ENCODE measurements at places on chromosomes 6 and 20.

DNA sequence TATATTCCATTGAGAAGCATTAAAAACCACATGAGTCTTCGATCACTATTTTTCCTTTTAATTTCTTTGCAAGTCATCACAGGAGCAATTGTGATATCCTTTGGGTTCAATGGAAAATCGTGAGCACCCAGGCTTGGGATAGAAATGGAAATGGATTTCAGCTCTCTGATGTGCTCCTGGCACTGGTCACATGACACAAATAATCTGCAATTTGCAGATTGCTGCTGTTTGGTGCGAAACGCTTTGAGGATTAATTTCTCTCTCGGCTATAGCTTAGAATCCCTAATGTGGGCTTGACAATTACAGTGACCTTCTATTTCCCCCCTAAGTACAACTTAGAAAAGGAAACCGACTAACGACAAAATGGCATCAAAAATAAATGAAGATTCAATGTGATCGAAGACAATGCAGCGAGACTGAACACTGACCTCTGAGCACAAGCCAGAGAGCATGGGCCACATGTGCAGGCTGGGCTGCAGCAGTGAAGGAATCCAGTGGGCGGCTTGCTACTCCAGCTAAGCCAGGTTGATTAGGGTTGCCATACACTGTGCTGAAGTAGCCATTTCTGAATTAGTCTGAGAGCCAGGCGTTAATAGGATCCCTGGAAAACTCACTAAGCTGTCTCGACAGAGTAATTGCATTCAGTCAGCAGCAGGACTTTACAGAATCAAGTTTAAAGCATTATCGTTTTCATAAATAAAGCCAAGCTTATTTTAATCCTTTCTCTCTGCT, 301.8 kb upstream of the AGPAT4 start:
- no peak for DNase-seq

- no peak for DNase-seq
These were observed 88.9 kb downstream of the HIVEP2 start for GRCh38 chr6:142855893-142856623.

DNA sequence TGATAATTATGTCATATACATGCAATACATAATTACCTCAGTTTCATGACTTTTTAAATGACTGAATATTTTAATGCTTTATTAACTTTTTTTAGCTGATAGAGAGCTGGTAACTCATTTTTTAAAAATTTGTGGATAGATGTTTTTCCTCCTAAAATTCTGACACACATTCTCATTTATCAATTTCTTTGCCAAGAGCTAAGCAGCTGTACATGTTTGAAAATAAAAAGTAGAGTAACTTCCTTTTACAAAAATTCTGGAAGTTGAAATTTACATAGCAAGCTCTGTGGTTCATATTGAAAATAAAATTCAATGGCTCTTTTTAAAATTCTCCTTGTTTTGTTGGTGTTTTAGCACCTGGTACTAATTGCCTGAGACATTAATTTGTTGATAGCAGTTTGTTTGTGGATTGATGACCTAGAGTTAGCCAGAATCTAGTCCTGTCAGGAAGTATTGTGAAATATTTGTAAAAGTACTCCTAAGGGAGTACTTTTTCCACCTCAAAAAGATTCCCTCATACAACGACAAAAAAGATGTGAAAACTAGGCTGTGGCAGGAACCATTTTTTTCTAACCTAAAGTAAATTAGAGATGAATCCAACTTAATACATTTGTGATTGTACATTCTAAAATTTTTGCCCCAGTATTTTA, 621.8 kb downstream of the BCKDHB start:
- no peak for DNase-seq

DNA sequence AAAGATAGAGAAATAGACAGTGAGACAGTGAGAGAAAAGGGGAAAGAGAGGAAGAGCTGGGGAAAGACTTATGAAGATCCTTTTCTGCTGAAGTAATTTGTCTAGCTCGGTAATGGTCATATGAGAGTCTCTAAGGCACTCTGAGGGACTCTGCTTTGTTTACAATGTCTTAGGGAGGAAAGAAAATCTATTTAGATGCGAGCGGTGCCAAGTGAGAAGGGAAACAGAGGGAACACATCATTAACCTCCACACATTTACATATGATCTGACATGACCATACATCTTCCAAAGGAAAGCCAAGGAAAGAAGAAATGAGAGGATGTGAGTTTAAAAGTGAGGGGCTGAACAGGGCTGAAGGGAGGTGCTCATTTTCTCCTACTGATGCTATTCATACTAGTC, 862.3 kb upstream of the CITED2 start:
- no peak for DNase-seq

DNA sequence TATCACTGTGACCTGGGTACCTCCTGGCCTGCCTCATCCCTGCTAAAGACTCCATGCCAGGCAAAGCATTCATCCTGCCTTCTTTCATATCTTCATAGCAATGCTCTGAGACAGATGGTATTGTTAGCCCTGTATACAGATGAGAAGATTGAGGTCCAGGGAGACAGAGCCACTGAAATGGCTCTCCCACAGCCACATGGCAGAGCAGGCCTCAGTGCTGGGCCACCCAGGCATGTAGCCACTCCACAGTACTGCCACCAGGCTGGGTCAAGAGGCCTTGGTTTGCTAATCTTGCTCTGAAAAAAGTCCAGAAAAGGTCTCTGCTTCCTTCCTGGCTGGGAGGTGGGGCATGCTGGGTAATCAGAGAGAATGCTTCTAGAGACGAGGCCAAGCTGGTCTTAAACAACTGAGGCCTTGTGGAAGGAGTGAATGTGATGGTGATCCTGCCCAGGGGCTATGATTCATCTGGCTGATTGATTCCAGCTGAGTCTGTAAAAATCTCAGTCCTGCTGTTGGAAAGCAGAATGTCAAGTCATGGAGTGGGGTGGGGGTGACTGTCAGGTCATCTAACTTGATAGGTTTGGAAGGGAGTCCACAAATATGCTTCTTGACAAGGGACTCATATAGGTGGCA, 29.8 kb downstream of the HM13 start:
- no peak for DNase-seq

- no peak for DNase-seq
These were observed 99.1 kb downstream of the FOXC1 start for GRCh38 chr6:1708820-1709219.

- DNase-seq = no peak
These were observed 6.2 kb downstream of the COL9A3 start for GRCh38 chr20:62822788-62823651.

GRCh38 chr6:43497689-43498088, 12.5 kb downstream of the LRRC73 start:
- DNase-seq = no peak

- DNase-seq = no peak
These were observed 190.3 kb downstream of the ZDHHC14 start for GRCh38 chr6:157571269-157571668.

GRCh38 chr6:132819405-132820161, 5.2 kb downstream of the RPS12 start:
- no peak for DNase-seq

- no peak for DNase-seq
These were observed 72.2 kb upstream of the NAA20 start for GRCh38 chr20:19944772-19945459.

DNA sequence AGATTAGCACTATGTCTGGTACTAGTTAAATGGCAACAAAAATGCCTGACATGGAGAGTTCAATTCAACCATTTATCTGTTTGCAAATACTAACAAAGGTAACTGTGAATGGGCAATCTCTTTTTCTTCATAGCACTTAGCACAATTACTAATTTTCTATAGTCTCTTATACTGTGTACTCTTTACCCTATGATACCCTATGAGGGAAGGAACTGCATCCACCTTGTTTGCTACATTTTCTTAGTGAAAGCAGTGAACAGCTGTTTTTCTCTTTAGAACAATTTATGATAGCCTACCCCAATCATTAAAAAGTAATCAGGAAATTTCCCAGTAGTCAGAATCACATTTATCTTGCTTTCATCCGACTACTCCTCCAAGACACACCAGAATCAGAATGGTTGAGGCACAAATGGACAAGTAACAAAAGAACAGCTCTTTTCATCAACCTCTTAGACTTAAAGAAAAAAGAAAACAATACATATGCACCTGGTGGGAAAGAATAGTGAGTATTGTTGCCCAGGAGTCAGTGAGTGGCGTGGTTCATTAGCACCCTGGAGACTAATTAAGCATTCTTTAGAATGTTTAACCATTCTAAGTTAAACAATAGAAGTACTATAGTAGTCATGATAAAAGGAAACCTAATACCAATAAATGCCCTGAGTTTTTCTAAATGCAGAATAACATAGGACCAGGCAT, 16.7 kb downstream of the ZNF292 start:
- DNase-seq = no peak

- no peak for DNase-seq
These were observed 2695.0 kb upstream of the DEFB115 start for GRCh38 chr20:28562510-28562898.

DNA sequence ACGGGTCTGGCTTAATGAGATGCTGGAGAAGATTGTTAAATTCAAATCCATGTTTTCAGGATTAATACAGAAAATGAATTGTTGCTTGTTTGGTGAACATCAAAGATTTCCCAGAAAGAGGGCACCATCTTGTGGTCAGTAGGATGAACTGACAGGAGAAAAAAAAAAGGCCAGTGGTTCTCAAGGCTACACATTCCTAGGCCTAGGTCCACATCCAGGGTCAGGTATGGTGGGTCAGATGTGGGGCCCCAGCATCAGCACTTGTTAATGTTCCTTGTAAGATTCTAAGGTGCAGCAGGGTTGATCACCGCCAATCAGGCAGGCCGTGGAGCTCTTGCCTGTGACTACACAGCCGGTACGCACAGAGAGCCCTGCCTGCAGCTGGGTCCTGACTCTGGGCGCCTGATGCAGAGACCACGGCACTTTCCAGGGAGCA, 34.0 kb upstream of the FOXO3 start:
- no peak for DNase-seq

DNA sequence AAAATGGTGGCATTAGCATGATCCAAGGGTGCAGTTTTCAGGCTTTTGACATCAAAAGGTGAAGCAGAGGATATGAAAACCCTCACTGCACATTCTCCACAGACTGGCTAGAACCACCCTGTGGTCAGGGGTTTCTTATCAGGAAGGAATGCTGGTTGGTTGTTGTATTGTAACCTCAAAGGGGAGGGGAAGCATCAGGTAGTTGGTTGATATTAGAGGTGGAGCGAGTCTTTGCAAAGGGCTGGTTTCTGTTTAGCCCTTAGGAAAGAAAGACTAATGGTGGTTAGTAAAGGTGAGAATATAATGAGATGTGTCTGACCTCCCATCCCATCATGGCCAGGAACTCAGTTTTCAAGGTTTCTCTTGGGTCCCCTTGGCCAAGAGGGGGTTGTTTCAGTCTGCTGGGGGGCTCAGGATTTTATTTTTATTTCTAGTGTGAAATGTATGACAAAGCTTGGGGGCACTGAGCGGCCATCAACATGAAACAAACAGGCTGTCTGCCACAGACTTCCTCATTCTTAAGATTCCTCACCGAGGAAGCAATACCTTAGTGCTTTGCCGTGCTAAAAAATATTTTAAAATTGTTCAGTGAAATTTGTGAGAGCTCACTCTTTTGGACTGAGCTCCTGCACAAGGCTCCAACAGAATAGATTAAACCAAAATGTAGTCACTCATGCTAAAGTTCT, 47.5 kb upstream of the PROKR2 start:
- DNase-seq = no peak

GRCh38 chr6:123016431-123017103, 20.5 kb downstream of the CLVS2 start:
- no peak for DNase-seq

GRCh38 chr20:6908673-6909072, 141.2 kb downstream of the BMP2 start:
- DNase-seq = no peak

GRCh38 chr6:32785781-32786533, 22.6 kb upstream of the HLA-DQB2 start:
- DNase-seq = no peak

- DNase-seq = no peak
These were observed 113.3 kb upstream of the NUP153 start for GRCh38 chr6:17820055-17820454.

DNA sequence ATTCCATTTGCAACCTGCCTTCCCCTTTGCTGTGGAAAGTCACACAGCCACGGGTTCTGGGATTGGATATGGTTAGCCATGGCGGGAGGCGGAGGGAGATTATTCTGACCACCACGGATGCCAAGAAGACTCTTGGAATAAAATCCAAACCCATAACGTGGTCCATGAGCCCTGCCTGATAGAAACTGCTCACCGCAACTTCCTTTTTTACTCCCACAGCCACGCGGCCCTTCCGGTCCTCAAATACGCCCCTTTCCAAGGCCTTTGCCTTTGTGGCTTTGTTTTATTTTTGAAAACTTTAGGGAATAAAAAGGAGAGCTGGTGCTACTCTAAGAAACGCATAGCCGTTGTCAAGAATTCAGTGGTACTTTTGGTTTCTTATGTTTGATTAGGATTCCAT, 602.5 kb upstream of the CDH4 start:
- no peak for DNase-seq

DNA sequence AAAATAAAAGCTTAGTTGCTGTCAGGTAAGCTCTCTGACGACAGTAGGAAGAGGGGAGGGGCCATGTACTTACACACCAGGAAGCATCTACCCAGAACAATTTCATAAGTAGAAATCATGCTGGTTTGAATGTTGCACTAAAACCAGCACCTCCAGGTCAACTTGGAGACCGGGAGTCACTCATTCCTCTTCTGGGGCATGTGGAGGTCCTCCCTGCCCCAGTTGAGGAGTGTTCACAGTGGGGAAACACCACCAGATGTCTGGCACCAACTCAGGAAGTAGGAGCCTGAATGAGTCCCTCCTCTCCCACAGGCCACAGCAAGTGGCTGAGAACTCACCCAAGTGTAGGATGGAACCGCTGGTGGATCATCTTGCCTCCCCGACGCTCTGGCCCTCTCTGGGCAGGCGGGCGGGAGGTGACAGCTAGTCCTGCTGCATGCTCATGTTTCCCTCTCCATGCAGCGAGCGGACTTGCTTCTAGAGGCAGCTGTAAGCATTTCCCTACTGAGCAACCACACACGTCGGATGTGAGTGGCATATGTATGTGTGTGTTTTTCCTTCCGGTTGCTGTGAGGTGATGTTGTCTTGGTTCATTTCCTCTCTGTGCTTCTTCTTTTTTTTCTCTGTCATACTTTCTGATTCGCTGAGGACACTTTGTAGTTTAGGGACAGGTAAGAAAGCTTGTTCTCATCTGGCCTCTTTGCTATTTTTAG, 149.5 kb upstream of the NEDD9 start:
- DNase-seq = no peak

GRCh38 chr20:47058236-47058635, 163.6 kb downstream of the EYA2 start:
- no peak for DNase-seq

DNA sequence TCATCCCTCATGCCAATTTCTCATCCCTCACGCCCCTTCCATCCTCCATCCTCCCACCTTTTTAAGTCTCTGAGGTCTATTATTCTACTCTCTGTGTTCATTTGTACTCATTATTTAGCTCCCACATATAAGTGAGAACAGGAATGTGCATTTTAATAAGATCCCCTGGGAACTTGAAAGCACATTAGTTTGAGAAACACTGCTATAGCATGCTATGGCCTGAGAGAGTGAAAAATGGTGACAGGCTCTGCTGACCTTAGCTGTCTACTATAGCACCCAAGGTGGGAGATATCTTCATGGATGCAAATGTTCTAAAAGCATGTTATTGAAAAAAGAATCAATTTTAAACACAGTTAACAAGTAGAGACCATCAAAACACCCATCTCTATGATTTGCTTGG, 712.0 kb downstream of the TFAP2A start:
- DNase-seq = no peak

All from activated naive CD8-positive, alpha-beta T cell treated with anti-CD3 and anti-CD28 coated beads, Interleukin-2, amount 50 U/mL, for 16 hours (primary cell).